Spinal cord (tissue), 10 donors: ENCODE measurements at places on chromosomes 5 and 9. TPM values are rescaled to one million over a fixed set of nuclear protein-coding genes. Genes with fewer than 3 reads are reported as not detected.

DNA sequence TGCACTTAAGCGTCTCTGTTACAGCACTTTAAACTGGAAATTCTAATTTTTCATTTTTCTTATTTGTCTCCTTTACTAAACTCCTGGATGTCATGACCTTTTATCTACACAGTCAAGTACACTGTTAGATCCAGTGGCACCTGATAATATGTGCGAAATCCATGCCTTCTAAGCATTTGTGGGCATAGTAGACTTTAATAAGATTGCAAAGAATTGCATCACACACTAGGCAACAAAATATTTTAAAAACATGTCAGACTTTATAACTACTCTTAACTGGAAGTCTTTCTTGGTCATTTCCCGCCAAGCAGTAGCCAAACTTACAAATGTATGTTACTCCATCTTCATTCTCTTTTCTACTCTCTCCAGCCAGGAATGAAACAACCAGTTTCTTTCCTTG, 5.0 kb upstream of the SPINK1 start:
- no peak overlapping the region for H3K27ac ChIP-seq
- no peaks in the 10 kb centered on the region for H3K36me3 ChIP-seq
- H3K4me3 ChIP-seq = no peak overlapping the region
- no peaks in the 10 kb centered on the region for H3K4me1 ChIP-seq
- no peaks in the 10 kb centered on the region for H3K27me3 ChIP-seq

The CCNO gene
- total RNA-seq = 2.3 TPM

- peaks cover 10% of the 10 kb centered on the region for H3K36me3 ChIP-seq
- peak within 1 kb of the TSS; percentile 70 for H3K4me3 ChIP-seq
- DNase-seq = peak; percentile 80
- peak within 1 kb of the TSS; percentile 81 for H3K27ac ChIP-seq
- no peaks in the 10 kb centered on the region for H3K27me3 ChIP-seq
Measured at GRCh38 chr9:133991964-133992779, at the start of gene VAV2. Gene VAV2, minus strand, starts transcription at chr9:133992324. Its CDS starts 46 bp downstream, at chr9:133992278.

The MIGA2 gene
- total RNA-seq = 29.4 TPM

- H3K4me3 ChIP-seq = no peak overlapping the region
- DNase-seq = no peak
- H3K4me1 ChIP-seq = no peaks in the 10 kb centered on the region
- no peaks in the 10 kb centered on the region for H3K36me3 ChIP-seq
Measured at GRCh38 chr5:82387001-82387818, 109.1 kb upstream of the RPS23 start.

DNA sequence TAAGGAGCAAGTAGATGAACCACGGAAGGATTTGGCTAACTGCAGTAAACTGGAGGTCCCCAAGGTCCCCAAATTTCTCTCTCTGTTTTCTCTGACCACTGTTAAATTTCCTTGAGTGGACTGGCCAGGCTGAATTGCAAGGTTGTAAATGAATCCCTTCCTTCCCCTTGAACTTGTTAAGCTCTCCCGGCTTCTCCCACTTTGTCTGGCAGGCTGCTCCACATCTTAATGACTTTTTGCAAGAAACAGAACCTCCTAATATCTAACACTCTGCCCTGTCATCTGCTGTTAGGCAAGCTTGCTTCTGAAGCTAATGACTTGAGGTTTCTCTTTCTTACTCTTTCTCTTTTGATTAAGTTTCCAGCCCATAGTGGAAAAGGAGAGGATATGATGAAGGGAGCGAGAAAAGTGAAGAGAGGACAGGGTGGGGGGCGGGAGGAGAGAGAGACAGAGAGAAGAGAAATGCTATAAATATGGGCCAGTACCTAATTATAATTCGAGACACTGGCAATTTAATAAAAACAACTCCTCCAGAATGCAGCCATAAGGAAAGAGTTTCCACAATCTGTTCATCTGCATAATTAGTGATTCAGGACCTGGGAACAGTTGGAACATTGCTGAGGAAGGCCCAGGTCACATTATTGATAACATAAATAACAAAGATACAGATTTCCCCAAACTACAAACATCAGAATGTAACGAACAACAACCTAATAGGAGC, 437.3 kb upstream of the MPDZ start:
- no peaks in the 10 kb centered on the region for H3K4me1 ChIP-seq
- H3K36me3 ChIP-seq = no peaks in the 10 kb centered on the region
- no peaks in the 10 kb centered on the region for H3K27me3 ChIP-seq
- H3K27ac ChIP-seq = no peak overlapping the region
- DNase-seq = peak; percentile 73

The ERGIC1 gene
- 86.9 TPM for total RNA-seq

DNA sequence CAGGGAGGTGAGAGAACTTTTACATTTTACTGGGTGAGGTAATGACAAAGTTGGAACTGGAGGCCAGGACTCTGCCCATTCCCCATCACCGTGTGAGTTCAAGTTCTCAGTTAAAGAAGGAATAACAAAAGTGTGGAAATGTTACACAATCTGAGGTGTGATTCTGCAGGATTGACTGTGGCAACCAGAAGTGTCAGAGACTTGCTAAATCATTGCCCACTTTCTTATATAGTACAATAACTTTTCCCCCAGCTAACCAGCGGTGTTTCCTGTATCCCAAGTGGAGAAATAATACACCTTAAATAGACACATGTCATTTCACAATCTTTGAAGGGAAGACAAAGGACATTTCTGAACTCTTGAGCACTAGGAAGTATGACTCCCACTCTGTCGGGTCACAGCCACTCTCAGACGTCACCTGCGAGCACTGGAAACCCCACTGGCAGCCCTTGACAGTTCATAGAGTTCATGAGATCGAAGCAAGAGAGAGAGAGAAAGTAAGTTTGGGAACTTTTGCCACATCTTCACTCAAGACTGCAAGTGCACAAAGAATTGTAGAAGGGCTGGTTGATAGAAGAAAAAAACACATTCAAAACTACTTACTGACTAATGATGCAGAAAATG, 28.4 kb downstream of the PAX5 start:
- H3K36me3 ChIP-seq = no peaks in the 10 kb centered on the region
- no peak overlapping the region for H3K4me3 ChIP-seq
- peaks cover 10% of the 10 kb centered on the region for H3K4me1 ChIP-seq
- H3K27me3 ChIP-seq = peaks cover 67% of the 10 kb centered on the region

GRCh38 chr5:35854248-35854647, 2.4 kb upstream of the IL7R start:
- H3K4me3 ChIP-seq = no peak overlapping the region
- H3K36me3 ChIP-seq = no peaks in the 10 kb centered on the region
- no peak for DNase-seq
- H3K4me1 ChIP-seq = no peaks in the 10 kb centered on the region

DNA sequence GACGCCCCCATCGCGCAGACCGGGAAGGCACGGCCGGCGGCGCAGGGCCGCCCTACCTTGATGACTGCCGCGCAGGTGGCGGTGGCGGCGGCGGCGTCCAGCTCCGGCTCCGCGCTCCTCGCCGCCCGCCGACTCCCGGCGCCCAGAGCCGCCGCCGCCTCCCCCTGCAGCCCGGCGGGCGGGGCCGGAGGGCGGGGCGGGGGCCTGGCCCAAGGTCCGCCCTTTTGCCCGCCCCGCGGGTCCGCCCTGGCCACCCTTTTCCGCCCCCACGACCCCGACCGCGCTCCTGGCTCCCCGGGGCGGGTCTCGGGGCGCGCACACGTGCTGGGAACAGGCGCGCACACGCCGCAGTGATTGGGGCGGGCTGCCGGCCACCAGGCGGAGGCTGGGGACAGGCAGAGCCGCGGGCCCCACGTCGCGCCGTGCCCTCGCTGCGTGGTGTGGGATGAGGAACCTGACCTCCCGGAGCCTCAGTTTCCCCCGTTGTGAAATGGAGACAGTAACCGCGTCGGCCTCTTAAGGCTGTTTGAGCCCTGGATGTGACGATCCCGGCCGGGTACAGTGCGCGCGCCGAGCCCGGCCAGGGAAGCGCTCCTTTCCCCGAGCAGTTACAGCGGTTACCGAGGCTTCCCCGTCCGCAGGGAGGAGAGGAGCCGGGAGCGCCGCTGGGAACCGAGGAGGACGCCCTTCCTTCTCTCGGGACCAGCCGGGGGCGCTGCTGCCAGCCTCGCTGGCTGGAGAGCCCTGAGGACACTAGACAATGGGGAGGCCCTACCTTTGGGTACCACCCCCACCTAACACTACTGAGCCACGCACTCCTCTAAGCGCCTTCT, at the start of gene CORO2A:
TSS of gene CORO2A (minus strand) at position 135 of the 833 bp plus-strand sequence. CDS start 34,977 bp downstream, outside the sequence.
- peaks cover 23% of the 10 kb centered on the region for H3K4me1 ChIP-seq
- peak; percentile 84 for DNase-seq
- H3K4me3 ChIP-seq = peak within 1 kb of the TSS; percentile 50
- no peak within 1 kb of the TSS for H3K27ac ChIP-seq

DNA sequence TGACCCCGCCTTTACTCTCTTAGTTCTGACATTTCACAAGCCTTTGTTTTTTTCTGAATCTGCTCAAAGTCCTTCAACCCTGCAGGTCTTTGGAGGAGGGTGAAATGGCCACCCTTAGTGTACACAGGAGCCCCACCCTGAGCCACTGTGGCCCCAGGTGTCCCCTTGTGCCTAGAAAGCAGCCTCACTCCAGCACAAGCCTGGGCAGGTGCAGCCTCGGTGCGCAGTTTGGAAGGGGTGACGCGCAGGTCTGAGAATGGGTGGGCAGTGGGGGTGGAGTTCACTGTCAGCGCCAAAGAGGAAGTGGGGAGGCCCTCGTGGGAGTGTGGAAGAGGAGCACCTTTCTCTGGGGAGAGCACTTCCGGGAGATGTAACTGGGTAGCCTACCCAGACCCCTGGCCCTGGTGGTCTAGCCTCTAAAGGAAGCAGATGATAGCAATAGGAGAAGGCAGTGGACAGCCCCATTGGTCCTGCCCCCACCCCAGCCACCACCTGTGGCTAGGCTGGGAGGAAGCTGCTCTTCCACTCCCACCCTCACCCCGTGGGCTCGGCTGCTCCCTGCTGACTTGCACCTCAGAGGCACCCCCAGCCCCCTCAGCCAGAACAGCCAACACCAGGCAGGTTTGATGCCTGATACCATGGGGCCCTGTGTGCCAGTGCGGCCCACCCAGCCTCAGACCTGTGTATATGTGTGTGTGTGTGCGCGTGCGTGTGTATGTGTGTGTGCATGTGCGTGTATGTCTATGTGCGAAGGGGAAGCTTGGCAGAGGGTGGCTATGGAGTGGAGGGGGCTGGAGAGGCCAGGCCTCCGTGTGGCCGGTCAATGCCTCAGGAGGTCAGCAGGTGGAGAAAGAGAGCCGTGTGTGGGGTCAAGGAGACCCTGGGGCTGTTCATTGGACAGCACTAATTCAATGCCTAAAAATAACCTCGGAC, 16.8 kb upstream of the DAB2IP start:
- no peak overlapping the region for H3K27ac ChIP-seq
- no peak overlapping the region for H3K4me3 ChIP-seq
- no peaks in the 10 kb centered on the region for H3K27me3 ChIP-seq
- no peak for DNase-seq
- H3K36me3 ChIP-seq = no peaks in the 10 kb centered on the region

- H3K4me3 ChIP-seq = no peak overlapping the region
- no peaks in the 10 kb centered on the region for H3K36me3 ChIP-seq
- H3K27me3 ChIP-seq = no peaks in the 10 kb centered on the region
- no peak overlapping the region for H3K27ac ChIP-seq
- no peaks in the 10 kb centered on the region for H3K4me1 ChIP-seq
Measured at GRCh38 chr5:162769019-162769418, 668.4 kb upstream of the CCNG1 start.

The C9orf50 gene
- total RNA-seq = not detected

GRCh38 chr5:133398646-133399101, 213.7 kb downstream of the FSTL4 start:
- H3K4me1 ChIP-seq = peaks cover 11% of the 10 kb centered on the region
- H3K4me3 ChIP-seq = no peak overlapping the region
- H3K27ac ChIP-seq = no peak overlapping the region
- peaks cover 2% of the 10 kb centered on the region for H3K27me3 ChIP-seq
- no peak for DNase-seq

- no peak overlapping the region for H3K4me3 ChIP-seq
- no peak overlapping the region for H3K27ac ChIP-seq
- H3K27me3 ChIP-seq = no peaks in the 10 kb centered on the region
- peaks cover 53% of the 10 kb centered on the region for H3K4me1 ChIP-seq
Measured at GRCh38 chr5:1515311-1515920, 8.3 kb downstream of the LPCAT1 start.

The DCAF12 gene
- total RNA-seq = 41.0 TPM

The SLC1A3 gene
- total RNA-seq = 456 TPM

The GALNT12 gene
- total RNA-seq = 6.3 TPM

The GPX3 gene
- total RNA-seq = 42.0 TPM

- H3K27me3 ChIP-seq = no peaks in the 10 kb centered on the region
- H3K4me3 ChIP-seq = no peak overlapping the region
- DNase-seq = no peak
Measured at GRCh38 chr5:95842854-95843544, 20.5 kb upstream of the GLRX start.

- H3K27ac ChIP-seq = no peak overlapping the region
- H3K4me1 ChIP-seq = no peaks in the 10 kb centered on the region
- H3K36me3 ChIP-seq = no peaks in the 10 kb centered on the region
Measured at GRCh38 chr5:148847456-148847855, 21.0 kb downstream of the ADRB2 start.

The TMEFF1 gene
- total RNA-seq = 13.1 TPM

The IDNK gene
- total RNA-seq = 5.6 TPM

The ORM2 gene
- not detected for total RNA-seq

DNA sequence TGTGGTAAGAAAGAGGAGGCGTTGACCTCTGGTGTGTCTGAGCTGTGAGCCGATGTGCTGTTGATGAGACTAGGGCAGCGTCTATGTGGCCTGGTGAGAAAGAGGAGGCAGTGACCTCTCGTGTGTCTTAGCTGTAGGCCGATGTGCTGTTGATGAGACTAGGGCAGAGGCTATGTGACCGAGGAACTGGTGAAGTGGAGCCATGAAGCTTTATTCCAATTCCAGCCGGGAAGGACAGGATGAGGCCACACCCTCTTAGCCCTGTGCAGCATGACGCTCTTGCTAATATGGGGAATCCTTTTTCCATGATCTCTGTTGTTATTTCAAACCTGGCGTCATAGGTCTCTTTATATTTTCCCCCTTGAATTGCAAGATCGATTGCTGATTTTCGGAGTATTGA, 172.4 kb downstream of the GOLPH3 start:
- peaks cover 25% of the 10 kb centered on the region for H3K36me3 ChIP-seq
- no peak overlapping the region for H3K27ac ChIP-seq
- no peaks in the 10 kb centered on the region for H3K27me3 ChIP-seq
- H3K4me3 ChIP-seq = no peak overlapping the region
- no peak for DNase-seq
- H3K4me1 ChIP-seq = no peaks in the 10 kb centered on the region

GRCh38 chr5:17805227-17805825, 171.1 kb downstream of the TAF11L14 start:
- no peaks in the 10 kb centered on the region for H3K36me3 ChIP-seq
- no peak for DNase-seq
- H3K4me3 ChIP-seq = no peak overlapping the region
